Suprapubic skin (tissue), 4 donors: ENCODE measurements at places on chromosomes 16 and 17. TPM values are rescaled to one million over a fixed set of nuclear protein-coding genes. Genes with fewer than 3 reads are reported as not detected.

Gene NUFIP2
- 31.0 TPM for total RNA-seq

Gene EPOP
- 4.8 TPM for total RNA-seq

Gene MPP2
- total RNA-seq: 2.3 TPM

Gene OTOP3
- total RNA-seq: not detected

Gene SEPTIN12
- total RNA-seq: not detected

Gene KRT222
- not detected for total RNA-seq

- no peak for DNase-seq
Observed at GRCh38 chr17:74882517-74883240, 9.9 kb upstream of the FDXR start.

DNA sequence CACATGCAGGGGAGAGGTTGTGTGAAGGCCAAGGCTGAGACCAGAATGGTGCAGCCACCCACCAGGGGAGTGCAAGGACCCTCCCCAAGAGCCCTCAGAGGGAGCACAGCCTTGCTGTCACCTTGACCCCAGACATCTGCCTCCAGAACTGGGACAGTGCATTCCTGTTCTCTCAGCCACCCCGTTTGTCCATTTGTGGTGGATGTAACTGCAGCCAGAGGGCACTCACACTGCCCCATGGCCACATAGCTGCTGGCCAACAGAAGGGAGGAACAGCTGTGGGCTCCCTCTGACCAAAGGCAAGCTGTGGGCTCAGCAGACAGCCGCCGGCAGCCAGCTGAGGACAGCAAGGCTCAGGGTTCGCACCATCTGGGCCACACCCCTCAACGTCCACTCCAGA, 49.8 kb upstream of the KLHDC4 start:
- no peak for DNase-seq

- DNase-seq: no peak
Observed at GRCh38 chr17:18267927-18268711, 7.7 kb downstream of the MIEF2 start.

GRCh38 chr17:18231164-18231563, 5.7 kb downstream of the LLGL1 start:
- DNase-seq: no peak

DNA sequence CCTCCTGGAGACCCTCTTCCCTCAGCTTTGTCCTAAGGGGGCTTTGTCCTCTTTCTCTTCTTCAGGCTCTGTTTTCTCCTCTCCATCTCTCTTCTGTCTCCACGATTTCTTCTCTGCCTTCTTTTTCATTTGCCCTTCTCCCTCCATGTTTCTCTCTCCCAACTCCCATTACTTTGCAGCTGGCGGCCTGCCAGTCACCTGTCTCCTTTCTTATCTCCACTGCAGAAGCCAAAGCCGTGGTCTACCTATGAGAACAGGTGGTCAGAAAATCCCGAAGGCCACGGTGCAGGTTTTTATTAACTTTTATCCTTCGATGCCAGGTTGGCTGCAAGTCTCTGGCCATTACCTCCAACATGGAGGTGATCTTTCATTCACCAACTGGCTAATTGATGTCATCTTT, 45.1 kb downstream of the FZD2 start:
- no peak for DNase-seq

- no peak for DNase-seq
Observed at GRCh38 chr17:39217734-39218369, 7.9 kb downstream of the STAC2 start.

DNA sequence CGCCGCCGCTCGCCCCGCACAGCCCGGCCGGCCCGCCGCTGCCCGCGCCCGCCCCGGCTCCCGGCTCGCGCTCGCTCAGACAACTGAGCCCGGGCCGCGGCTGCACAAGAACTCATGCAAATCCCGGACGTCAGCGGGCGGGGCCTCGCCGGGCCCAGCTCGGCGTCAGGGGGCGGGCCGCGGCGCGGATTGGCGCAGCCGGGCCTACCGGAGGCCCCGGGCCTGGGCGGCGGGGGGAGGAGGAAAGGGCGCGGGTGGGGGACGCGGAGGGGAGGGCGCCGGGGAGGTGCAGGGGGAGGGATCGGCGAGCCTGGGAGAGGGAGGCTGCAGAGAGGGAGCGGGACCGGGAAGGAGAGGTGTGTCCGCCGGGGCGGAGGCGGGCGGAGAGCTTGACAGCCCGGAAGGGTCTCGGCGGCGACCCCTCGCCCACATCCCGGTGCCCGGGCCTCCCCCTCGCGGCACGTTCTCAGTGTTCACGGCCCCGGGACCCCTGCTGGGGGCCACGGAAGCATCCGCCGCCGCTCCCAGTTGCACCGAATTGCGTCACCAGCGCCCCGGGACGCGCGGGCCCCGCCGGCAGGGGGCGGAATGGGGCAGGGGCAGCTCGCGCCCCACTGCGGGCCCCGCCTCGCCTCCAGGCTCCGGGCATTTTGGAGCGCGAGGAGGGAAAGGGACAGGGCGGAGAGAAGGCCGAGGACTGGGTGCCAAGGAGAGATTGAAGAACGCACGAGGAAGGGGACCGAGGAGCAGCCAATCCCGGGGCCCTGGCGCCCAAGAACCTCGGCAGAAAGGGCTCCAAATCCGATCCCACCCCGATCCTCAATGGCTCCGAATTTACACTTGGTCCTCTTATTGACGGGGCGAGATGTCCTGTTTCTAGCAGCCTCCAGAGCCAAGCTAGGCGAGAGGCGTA, at the start of gene CBX4:
Gene CBX4 (minus strand): TSS at position 85 of the 913 bp plus-strand sequence. CDS start 189 bp downstream, outside the sequence.
- peak; percentile 96 for DNase-seq

- no peak for DNase-seq
Observed at GRCh38 chr17:79214940-79215604, 140.4 kb downstream of the ENGASE start.

- peak; percentile 66 for DNase-seq
Observed at GRCh38 chr17:78130437-78131101, at the start of gene TMC8. Gene TMC8 (plus strand): TSS chr17:78130771. CDS start chr17:78131589, 818 bp downstream.

- peak; percentile 70 for DNase-seq
Observed at GRCh38 chr17:72592242-72592966, 471.6 kb downstream of the SOX9 start.

GRCh38 chr16:69402439-69402838, 16.6 kb upstream of the TERF2 start:
- no peak for DNase-seq

GRCh38 chr16:9322769-9323168, 231.3 kb downstream of the HAPSTR1 start:
- no peak for DNase-seq
